ENCODE measurements at places on chromosomes 1 and 21.

- no peak for DNase-seq
Measured at GRCh38 chr1:197632651-197633050, 142.6 kb downstream of the DENND1B start.

- no peak for DNase-seq
Measured at GRCh38 chr1:178644308-178645120, 80.5 kb upstream of the RALGPS2 start.

DNA sequence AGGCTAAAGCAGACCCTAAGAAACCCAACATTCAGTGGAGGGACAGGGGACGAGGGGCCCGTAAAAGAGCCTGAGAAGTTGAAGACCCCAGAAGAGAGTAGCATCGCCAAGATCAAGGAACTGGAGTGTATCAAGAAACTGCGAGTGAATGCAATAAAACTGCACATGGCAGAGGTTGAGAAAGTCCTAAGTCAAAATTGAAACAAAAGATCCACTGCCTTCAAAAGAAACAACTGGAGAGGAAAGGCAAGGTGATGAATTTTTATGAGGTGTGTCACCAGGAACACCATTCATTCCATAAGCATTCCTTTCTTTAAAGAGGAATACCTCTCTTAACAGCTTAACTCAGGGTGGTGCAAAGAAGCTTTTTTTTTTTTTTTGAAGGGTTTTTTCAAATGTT, 38.3 kb upstream of the ADORA3 start:
- DNase-seq = no peak

- no peak for DNase-seq
Measured at GRCh38 chr1:227182012-227182411, 136.3 kb downstream of the CDC42BPA start.

GRCh38 chr1:116529199-116529631, 41.6 kb downstream of the CD58 start:
- no peak for DNase-seq

GRCh38 chr1:27521861-27522431, 32.0 kb upstream of the WASF2 start:
- DNase-seq = no peak

DNA sequence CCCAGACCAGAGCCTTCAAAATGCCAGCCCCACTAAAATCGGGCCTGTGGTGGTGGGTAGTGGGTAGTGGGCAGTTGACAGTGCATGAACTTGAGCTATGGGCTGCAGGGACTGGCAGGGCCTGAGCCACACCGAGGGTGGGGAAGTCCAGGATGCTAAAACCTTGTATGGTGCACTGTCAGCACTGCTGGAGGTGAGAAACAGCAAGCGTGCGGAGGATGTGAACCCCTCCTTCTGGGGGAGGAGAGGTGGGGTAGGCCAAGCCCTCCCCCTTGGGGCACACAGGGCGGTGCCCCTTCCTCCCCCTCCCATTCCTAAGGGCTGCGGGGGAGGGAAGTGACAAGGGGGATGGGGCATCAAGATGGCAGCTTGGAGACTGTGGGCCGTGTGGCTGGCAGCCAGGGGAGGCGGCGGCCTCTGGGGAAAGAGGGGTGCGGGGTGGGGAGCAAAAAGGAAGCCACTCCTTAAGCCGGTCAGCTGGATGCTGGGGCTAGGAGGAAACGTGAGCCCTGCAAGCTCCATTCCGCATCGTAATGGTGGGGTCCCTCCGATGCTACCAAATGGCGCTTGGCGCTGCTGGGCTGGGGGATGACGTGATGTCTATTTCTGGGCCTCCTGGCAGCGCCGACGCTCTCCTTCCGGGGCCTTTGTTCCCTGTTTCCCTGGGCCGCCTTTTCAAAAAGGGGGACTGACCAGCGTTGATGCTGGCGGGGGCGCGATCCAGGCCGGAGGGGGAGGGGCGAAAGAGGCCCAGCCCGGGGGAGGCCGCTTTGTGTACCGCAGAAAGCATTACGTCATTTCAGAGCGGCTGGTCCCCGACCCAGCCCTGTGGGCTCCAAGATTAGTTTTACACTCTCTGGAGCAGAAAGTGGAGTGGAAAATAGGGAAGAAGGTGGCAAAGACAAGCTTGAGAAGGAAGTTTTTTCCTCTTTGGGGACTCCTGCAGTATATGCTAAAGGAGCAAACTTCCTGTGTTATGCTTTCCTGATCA, 809 bp downstream of the SYT11 start:
- DNase-seq = peak; percentile 60
